Activated T-helper 2 cell treated with anti-CD3 and anti-CD28 coated beads, Interferon-gamma antibody, Interleukin-2, Interleukin-4, amounts not matched to agents 10 μg/mL and 5 μg/mL and 100 μg/mL, durations not matched to agents 14 hours and 24 hours and 36 hours (primary cell): ENCODE measurements at places on chromosomes 3 and 15. TPM values are rescaled to one million over a fixed set of nuclear protein-coding genes. Genes with fewer than 3 reads are reported as not detected.

TMOD2 gene
- 1.2 and 1.7 TPM in 2 replicates for total RNA-seq

GOLGA8T gene
- total RNA-seq, result not detected in 2 replicates

LMCD1 gene
- 4.4 and 5.0 TPM in 2 replicates for total RNA-seq

IL17RE gene
- 0.78 and 1.0 TPM in 2 replicates for total RNA-seq

- DNase-seq, result no peak
Measured at GRCh38 chr15:28110481-28110881, 11.4 kb upstream of the OCA2 start.

DNA sequence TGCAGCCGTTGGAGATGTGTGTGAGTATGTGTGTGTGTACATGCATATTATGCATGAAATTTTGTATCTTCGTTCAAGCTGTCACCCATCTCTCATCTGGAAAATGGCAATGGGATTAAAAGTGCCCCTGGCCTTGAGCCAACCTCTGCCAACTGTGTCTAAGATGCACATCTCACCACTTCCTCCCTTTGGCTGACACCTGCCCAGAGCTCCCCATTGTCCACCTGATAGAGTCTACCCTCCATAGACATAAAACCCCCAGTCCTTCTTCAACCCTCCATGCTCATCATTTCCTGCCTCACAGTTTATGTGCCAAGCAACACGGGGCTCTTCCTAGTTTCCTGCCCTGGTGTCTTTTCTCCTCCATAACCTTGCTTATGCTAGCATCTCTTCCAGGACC, 187.5 kb upstream of the HES1 start:
- DNase-seq, result no peak

- DNase-seq, result no peak
Measured at GRCh38 chr3:10173095-10173925, 8.6 kb downstream of the IRAK2 start.

GRCh38 chr3:194838236-194838635, 152.6 kb downstream of the FAM43A start:
- no peak for DNase-seq
